Caudate nucleus (tissue), 63 donors: ENCODE measurements at places on chromosomes 7 and 10.

- DNase-seq: no peak
Observed at GRCh38 chr10:7035126-7035761, 375.6 kb downstream of the SFMBT2 start.

DNA sequence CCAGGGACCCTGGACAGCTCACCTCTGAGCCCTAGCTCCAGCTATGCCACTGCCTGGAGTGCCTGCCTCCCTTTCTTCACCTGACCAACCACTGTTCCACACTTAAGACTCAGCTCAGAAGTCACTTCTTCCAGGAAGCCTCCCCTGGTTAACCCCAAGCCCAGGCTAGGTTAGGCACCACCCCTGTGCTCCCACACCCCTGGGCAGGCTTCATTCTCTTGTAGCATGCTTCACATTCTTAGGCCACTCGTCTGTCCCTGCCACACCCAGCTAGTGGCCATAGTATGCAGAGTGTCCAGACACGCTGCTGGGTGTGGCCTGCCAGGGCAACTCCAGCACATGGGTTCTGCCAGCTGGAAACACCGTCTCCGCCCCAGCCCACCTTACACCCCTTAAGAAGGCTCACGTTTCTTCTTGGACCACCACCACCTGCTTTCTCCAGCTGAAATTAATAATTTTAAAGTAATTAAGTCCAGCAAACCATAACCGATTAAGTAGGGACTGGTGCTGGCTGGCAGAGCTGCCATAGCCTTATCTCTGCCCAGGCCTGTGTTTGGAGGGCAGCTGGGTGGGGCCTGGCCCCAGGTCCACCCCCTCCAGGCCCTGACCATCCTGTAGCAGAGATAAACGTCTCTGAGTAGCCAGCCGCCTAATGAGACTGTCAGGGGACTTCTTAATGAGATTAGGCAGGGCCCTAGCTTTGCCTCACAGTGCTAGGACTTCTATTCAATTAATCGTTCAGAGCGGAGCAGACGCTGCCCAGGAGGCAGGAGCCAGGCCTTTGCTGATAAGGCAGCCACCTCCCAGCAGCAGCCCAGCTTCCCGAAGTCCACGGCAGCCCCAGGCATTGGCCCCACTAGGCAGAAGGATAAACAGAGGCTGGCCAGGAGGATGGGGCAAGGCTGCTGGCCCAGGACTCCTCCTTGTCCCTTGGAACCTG lies 20.5 kb downstream of the GRID1 start:
- DNase-seq: no peak

GRCh38 chr10:131806646-131807317 lies 94.0 kb upstream of the PPP2R2D start:
- DNase-seq: no peak

GRCh38 chr7:97513326-97513725 lies 218.6 kb upstream of the TAC1 start:
- no peak for DNase-seq

DNA sequence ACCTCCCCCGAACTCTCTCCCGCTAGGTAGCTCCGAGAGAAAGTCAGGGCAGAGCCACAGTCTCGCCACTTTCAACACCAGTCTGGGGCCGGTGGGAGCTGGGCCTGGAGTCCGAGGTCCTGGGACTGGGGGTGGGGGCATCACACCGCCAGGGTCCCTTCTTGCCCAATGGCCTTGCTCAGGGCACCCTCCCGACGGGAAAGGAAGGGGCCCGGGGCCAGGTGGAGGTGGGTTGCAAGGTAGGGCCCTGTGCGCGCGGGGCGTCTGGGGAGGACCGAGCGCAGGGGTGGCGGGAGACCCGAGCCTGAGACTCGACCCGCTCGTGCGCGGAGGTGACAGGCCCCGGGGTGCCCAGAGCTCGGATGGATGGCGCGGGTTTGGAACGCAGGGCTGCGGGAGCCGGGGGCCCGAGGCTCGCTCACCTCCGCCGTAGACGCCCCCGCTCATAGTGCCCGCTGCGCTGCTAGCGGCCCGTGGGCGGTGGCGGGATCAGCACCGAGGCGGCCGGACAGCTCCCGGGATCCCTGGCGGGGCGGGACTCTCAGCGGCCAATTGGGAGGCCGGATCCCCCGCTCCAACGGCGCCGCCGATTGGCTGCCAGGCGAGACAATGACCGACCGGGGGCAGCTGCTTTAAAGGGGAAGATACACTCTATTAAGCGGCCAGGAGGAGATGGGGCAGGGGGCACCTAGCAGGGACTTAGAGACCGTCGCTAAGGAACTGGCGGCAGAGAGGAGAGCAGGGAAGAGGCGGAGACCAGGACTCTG lies at the start of gene ACTL6B:
Gene ACTL6B (minus strand): TSS at position 541 of the 767 bp plus-strand sequence. CDS start 94 bp downstream, at position 447.
- peak; percentile 31 for DNase-seq

DNA sequence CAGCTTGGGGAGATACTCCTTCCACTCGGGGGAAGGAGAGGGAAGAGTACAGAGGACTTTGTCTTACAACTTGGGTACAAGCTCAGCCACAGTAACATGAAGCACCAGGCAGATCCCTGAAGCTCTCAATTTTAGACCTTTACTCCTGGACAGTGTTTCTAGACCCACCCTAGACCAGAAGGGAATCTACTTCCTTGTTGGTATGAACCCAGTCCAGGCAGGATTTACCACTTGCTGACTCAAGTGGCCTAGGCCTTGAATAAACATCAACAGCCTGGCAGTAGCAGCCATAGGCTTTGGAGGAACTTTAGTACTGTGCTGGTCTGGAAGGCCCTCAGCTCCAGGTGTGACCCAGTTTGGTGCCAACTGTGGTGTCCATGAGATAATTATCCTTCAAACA lies 173.1 kb downstream of the ADRA2A start:
- no peak for DNase-seq

- no peak for DNase-seq
Observed at GRCh38 chr10:113808168-113808567, 45.7 kb downstream of the DCLRE1A start.

DNA sequence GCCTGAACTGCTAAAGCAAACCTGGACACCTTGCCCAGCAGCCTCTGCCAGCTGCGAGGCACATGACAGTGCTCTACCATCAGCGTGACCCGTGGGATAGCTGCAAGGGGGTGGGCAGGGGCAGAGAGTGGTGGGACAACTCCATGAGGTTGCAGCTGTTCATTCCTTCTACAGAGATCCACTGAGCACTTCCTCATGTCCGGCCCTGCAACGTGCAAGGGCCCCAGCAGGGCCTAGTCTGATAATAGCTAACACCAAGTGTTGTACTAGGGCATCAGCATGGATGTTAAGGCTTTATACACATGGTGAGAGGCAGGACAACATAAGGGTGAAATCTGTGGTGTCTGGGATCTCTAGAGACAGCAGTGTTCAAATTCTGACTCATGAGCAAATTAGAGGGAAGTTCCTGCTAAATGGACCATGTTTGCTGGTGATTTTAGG lies 14.3 kb downstream of the NOD1 start:
- no peak for DNase-seq
